ENCODE measurements at places on chromosomes 6 and 20. TPM values are rescaled to one million over a fixed set of nuclear protein-coding genes. Genes with fewer than 3 reads are reported as not detected.

Gene GSTA3
- total RNA-seq, result not detected

Gene RIPPLY2
- not detected for total RNA-seq

Gene ZC2HC1B
- not detected for total RNA-seq

Gene OR14J1
- not detected for total RNA-seq

- DNase-seq, result no peak
Observed at GRCh38 chr20:55777641-55778040, 227.7 kb downstream of the CBLN4 start.

DNA sequence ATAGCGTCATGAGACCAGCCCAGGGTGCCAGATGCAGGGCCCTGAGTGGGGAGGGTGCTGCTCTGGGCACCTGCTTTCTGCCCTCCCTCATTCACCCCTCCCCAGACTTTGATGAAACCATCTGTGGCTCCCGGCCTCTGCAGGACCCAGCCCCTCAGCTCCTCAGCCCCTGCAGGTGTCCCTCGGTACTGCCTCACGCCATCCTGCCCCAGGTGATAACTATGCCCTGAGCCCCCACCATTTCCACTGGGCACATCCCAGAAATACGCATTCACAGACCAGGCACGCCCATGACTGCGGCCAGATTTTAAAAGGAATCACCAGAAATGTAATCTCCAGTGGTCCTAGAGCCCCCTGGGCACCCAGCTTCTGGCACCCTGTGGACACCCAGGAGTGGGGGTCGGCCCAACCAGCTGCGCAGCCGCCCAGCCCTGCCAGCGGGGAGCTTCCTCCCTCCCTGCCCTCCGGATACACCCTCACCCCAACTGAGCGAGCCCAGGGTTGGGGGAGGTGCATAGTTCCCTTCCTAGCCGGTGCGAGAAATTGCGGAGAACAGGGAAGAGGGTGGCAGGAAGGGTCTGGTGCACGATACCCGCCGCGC is 615 bp upstream of the NTSR1 start:
- DNase-seq, result no peak

- peak; percentile 74 for DNase-seq
Observed at GRCh38 chr6:147508042-147508865, at the start of gene SAMD5. Gene SAMD5 (plus strand): TSS chr6:147508690. CDS start chr6:147508929, 239 bp downstream.

DNA sequence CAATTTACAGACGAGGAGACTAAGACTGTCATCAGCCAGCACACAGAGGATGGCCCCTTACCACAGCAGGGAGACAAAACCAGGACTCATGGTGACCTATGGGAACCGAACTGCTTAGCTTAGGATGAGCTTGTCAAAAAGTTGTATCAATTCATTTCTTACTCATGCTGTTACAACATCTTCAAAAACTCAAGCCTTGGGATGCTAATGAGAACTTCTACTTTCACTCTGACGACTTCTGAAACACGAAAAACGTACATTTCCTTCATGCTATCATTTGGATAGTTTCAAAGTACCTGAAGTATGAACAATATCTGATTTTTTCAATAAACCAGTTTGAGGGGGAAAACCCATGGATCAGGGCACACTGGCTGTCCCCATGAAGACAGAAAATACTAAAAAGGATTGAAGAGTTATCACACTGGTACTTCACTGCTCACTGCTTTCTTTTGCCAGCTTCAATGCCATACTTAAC is 31.9 kb downstream of the HIVEP2 start:
- no peak for DNase-seq
